Transverse colon (tissue), 4 donors: ENCODE measurements at places on chromosomes 1 and 21.

GRCh38 chr1:62175568-62176179 is 19.0 kb upstream of the L1TD1 start:
- peak; percentile 33 for DNase-seq
- no peaks in the 10 kb centered on the region for H3K27me3 ChIP-seq
- peaks cover 8% of the 10 kb centered on the region for H3K4me1 ChIP-seq
- H3K27ac ChIP-seq, result no peak overlapping the region
- H3K36me3 ChIP-seq, result no peaks in the 10 kb centered on the region
- H3K4me3 ChIP-seq, result no peak overlapping the region

DNA sequence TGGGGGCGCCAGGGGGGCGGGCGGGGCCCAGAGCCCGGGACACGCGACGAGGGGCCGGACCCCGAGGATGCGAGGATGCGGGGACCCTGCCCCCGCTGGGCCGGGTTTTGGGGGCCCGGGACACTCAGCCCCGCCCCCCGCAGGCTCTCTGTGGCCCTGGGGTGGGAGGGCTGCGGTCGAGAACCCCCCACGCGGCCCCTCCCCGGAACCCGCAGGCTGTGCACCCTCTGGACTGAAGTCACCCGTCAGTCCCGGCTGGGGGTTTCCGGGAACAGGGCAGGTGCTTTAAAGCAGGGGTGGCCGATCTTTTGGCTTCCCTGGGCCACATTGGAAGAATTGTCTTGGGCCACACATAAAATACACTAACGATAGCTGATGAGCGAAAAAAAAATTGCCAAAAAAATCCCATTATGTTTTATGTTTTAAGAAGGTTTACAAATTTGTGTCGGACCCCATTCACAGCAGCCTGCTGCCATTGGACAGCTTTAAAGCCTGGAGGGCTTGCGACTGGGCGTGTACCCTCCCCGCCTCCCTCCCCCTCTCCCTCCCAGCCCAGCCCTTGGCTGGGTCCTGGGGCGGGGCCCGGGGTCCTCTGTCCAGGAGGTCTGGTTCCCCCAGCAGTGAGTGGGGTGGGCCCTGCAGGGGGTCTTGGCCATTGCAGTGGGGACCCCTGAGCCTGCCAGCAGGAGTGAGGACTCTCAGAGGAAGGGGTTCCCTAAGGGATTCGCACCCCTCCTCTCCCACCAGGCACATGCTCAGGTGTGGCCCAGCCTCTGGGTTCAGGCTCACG is 21.6 kb upstream of the C1orf159 start:
- peak; percentile 80 for DNase-seq
- peaks cover 12% of the 10 kb centered on the region for H3K4me1 ChIP-seq
- H3K36me3 ChIP-seq, result no peaks in the 10 kb centered on the region

DNA sequence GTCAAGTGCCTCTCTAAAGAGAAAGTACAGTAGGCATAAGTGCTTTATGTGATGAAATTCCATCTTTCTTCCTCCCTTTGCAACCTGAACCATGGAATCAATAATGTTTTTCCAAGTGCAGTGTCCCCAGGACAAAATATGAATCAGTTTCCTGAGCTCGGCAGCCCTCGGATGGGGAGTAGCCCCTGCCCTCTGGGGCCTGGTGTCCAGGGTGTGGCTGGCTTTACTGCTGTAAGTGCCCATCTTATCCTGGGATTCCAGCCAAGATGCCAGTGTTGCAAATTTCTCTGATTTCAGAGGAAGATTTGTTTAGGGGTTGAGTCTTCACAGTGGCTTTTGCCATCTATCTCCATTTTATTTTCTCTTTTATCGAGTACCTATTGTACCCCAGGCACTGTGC is 40.5 kb upstream of the SRP9 start:
- H3K4me3 ChIP-seq, result no peak overlapping the region
- H3K27ac ChIP-seq, result no peak overlapping the region
- no peak for DNase-seq

GRCh38 chr1:63951059-63951946 is 177.5 kb downstream of the ROR1 start:
- DNase-seq, result no peak
- no peak overlapping the region for H3K27ac ChIP-seq
- no peak overlapping the region for H3K4me3 ChIP-seq
- peaks cover 10% of the 10 kb centered on the region for H3K4me1 ChIP-seq
- H3K27me3 ChIP-seq, result no peaks in the 10 kb centered on the region

- H3K36me3 ChIP-seq, result no peaks in the 10 kb centered on the region
- H3K27me3 ChIP-seq, result peaks cover 12% of the 10 kb centered on the region
- H3K4me1 ChIP-seq, result no peaks in the 10 kb centered on the region
- H3K4me3 ChIP-seq, result no peak overlapping the region
Measured at GRCh38 chr1:36992139-36992943, 42.0 kb downstream of the GRIK3 start.

DNA sequence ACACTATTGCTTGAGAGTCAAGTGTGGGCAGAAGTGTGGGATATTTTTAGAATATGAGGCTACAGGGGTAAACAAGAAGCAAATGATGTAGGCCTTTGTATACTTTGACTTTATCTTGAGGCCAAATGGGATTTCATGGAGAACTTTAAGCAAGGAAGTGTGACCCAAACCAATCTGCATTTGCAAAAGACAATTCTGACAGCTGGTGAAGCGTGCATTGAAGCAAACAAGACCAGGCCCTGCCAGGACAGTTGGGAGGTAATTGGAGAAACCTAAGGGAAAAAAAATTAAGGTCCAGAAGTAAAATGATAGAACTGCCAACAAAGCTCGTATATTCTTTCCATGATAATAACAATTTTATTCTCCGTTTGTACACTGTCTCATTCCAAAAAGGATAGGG is 168.3 kb downstream of the TM2D1 start:
- no peak for DNase-seq
- no peak overlapping the region for H3K27ac ChIP-seq
- no peaks in the 10 kb centered on the region for H3K36me3 ChIP-seq
- no peaks in the 10 kb centered on the region for H3K27me3 ChIP-seq
- H3K4me3 ChIP-seq, result no peak overlapping the region

DNA sequence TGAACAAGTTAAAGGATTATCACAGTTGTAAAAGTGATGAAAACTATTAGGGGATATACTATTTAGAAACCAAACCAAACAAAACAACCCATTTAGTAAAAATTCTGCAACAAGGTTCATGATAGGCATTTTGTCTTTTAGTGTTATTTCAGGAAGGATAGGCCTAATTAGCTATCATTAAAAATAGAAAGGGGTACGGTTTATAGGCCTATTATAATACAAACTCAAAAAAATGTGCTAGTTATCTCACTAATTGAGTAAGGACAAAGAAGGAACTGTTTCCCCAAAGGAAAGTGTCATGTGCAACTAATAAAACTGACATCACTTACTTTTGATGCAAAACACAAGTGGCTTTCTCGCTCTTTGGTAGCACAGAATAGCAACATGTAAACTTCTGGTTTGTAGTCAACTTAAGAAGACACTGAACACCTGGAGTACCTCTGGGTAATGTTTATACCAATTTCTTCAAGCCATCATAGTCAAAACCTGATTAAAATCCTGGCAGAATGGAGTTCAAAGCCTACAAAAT is 28.5 kb downstream of the SLC16A1 start:
- DNase-seq, result no peak
- no peaks in the 10 kb centered on the region for H3K27me3 ChIP-seq
- H3K4me1 ChIP-seq, result no peaks in the 10 kb centered on the region
- no peak overlapping the region for H3K4me3 ChIP-seq
- no peaks in the 10 kb centered on the region for H3K36me3 ChIP-seq
- H3K27ac ChIP-seq, result no peak overlapping the region

DNA sequence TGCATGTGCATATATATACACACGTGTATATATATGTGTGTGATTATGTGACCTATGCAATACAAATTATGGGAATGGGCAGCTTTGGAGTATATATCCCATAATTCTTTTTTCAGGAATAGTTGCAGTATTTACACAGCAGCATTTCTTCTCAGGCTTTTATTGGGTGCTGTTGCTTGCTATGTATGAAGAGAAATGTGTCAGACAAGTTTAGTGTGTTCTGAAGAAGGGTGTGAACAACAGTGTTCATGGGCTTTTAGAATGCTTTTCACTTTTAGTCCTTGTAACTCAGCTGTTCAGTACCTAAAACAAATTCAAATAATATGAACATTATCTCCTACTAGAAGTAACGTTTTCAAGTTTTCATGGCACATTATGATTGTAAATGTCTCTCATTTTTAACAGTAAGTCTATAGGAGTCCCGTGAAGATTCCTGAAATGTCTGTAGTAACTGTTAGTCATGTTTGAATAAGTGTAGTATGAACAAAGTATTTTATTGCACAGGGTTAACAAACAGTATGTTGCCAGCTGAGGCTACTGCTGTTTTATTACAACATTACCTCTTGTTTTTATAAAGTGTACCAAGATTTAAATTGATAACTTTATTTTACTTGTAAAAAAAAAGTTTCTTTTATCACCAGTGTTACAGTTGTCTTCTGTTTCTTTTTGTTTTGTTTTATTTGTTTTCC is 42.5 kb downstream of the TMED5 start:
- peak overlapping the region; percentile 28 for H3K27ac ChIP-seq
- H3K27me3 ChIP-seq, result no peaks in the 10 kb centered on the region
- no peak for DNase-seq
- H3K4me3 ChIP-seq, result no peak overlapping the region
- peaks cover 22% of the 10 kb centered on the region for H3K4me1 ChIP-seq

GRCh38 chr1:241722947-241723346 is 70.9 kb downstream of the WDR64 start:
- peaks cover 3% of the 10 kb centered on the region for H3K27me3 ChIP-seq
- H3K36me3 ChIP-seq, result no peaks in the 10 kb centered on the region
- no peaks in the 10 kb centered on the region for H3K4me1 ChIP-seq
- no peak for DNase-seq
- H3K4me3 ChIP-seq, result no peak overlapping the region

- H3K4me3 ChIP-seq, result no peak overlapping the region
- H3K27ac ChIP-seq, result no peak overlapping the region
- no peaks in the 10 kb centered on the region for H3K4me1 ChIP-seq
- no peaks in the 10 kb centered on the region for H3K36me3 ChIP-seq
Measured at GRCh38 chr1:58363585-58363984, 182.9 kb downstream of the OMA1 start.

- H3K27me3 ChIP-seq, result no peaks in the 10 kb centered on the region
- DNase-seq, result no peak
- H3K27ac ChIP-seq, result no peak overlapping the region
- H3K4me1 ChIP-seq, result no peaks in the 10 kb centered on the region
- H3K36me3 ChIP-seq, result no peaks in the 10 kb centered on the region
Measured at GRCh38 chr1:76764638-76765454, 102.4 kb upstream of the ST6GALNAC5 start.

DNA sequence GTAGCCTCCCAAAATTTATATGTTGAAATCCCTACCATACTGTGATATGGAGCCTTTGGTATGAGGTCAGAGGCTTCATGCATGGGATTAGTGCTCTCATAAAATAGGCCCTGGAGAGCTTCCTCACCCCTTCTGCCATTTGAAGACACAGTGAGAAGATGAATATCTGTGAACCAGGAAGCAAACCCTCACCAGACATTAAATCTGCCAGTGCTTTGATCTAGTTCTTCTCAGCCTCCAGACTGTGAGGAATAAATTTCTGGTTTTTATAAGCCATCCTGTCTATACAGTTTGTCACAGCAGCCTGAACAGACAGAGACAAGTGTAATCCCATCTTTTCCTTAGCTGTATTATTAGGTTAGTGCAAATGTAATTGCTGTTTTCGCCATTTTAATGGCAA is 88.4 kb downstream of the OLFML2B start:
- no peaks in the 10 kb centered on the region for H3K27me3 ChIP-seq
- no peak for DNase-seq
- H3K4me1 ChIP-seq, result peaks cover 5% of the 10 kb centered on the region
- no peak overlapping the region for H3K27ac ChIP-seq
- H3K4me3 ChIP-seq, result no peak overlapping the region

- H3K27me3 ChIP-seq, result no peaks in the 10 kb centered on the region
- H3K36me3 ChIP-seq, result no peaks in the 10 kb centered on the region
- DNase-seq, result no peak
- H3K27ac ChIP-seq, result no peak overlapping the region
Measured at GRCh38 chr1:66831529-66832239, 30.6 kb upstream of the INSL5 start.

- H3K27me3 ChIP-seq, result no peaks in the 10 kb centered on the region
- H3K36me3 ChIP-seq, result no peaks in the 10 kb centered on the region
- DNase-seq, result no peak
Measured at GRCh38 chr1:7586031-7586941, 184.8 kb upstream of the VAMP3 start.

DNA sequence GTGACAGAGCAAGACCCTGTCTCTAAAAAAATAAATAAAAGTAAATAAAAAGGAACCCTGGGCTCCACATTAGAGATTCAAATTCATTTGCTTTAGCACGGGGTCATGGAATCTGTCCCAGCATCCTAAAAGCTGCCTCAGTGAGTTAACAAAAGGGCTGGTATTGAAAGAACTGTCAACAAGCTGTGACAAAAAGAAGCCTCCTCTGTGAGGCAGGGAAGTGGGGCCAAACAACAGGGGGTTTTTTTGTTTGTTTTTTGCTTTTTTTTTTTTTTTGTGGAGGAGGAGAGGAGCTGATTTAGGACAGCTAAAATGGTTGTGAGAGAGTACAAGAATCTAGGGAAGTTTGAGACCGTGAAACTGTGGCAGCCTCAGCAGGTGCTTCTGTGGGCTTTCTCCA is 115.7 kb downstream of the LIPI start:
- DNase-seq, result no peak
- H3K27ac ChIP-seq, result no peak overlapping the region
- no peaks in the 10 kb centered on the region for H3K36me3 ChIP-seq
- no peak overlapping the region for H3K4me3 ChIP-seq
- no peaks in the 10 kb centered on the region for H3K4me1 ChIP-seq

GRCh38 chr1:202149566-202149965 is 5.0 kb upstream of the ARL8A start:
- H3K4me3 ChIP-seq, result no peak overlapping the region
- no peak for DNase-seq
- no peaks in the 10 kb centered on the region for H3K36me3 ChIP-seq
- H3K27me3 ChIP-seq, result no peaks in the 10 kb centered on the region
- H3K4me1 ChIP-seq, result peaks cover 9% of the 10 kb centered on the region

GRCh38 chr1:163697137-163697536 is 375.4 kb downstream of the NUF2 start:
- H3K36me3 ChIP-seq, result no peaks in the 10 kb centered on the region
- no peaks in the 10 kb centered on the region for H3K27me3 ChIP-seq
- H3K27ac ChIP-seq, result no peak overlapping the region
- H3K4me3 ChIP-seq, result no peak overlapping the region
- no peaks in the 10 kb centered on the region for H3K4me1 ChIP-seq

GRCh38 chr1:6328091-6328490 is 65.5 kb downstream of the ACOT7 start:
- H3K4me1 ChIP-seq, result peaks cover 32% of the 10 kb centered on the region
- no peaks in the 10 kb centered on the region for H3K27me3 ChIP-seq
- no peak for DNase-seq
- H3K36me3 ChIP-seq, result no peaks in the 10 kb centered on the region
- H3K27ac ChIP-seq, result no peak overlapping the region

- DNase-seq, result no peak
- H3K36me3 ChIP-seq, result no peaks in the 10 kb centered on the region
- no peak overlapping the region for H3K4me3 ChIP-seq
- H3K4me1 ChIP-seq, result no peaks in the 10 kb centered on the region
- no peak overlapping the region for H3K27ac ChIP-seq
Measured at GRCh38 chr1:231734417-231734816, 107.8 kb downstream of the DISC1 start.
